Esophagus mucosa (tissue), 1 donor: ENCODE measurements at places on chromosomes 7 and 10.

GRCh38 chr10:99115703-99116102 lies 119.9 kb downstream of the HPSE2 start:
- no peak for ATAC-seq

DNA sequence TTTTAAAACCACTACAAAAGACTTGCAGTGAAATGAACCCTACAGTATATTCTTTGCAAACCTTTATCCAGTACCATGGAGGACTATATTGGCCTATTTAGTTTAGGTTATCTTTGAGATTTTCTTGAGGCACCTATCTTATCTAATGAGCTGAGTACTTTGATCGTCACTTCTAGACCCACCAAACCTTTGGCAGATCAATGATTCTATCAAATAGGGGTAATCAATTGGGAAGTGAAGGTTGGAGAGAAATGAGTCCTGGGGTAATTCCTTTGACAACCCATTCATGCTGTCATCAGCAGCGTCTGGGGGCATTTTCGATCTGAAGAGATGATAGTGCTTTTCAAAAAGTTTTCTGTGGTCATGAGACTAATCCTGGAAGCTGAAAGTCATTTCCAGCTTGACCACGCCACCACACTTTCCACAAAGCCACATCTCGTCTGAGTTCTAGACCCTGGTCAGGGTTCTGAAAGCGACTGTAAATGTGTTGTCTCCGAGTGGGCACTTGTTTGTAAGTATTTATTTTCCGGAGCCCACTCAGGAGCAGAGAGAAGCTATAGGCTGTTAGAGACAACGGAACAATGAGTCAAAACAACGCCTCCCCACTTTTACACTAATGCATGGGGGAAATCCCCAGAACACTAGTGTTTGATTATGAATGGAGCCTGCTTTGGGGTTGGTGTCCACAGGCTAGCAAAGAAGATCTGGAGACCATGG lies 4.8 kb downstream of the EGR2 start:
- ATAC-seq = no peak

DNA sequence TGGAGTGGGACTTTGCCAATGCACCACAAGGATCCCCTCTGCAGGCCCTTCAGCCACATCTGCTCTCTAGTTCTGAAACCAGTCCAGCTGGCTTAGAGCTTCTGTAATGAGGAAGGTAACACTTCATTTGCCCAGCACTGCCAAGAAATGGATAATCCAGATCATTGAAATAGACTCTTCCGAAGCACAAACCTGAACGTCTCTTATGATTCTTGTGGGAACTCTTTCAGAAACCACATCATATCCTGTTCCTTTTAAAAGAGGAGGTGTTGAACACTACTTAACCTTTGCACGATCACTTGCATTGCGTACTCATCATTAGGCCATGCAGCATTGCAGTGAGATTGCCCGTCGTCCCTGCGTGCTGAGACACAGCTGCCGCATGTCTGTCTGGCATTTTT lies 25.8 kb upstream of the PLPP4 start:
- no peak for ATAC-seq

GRCh38 chr10:109403551-109403950 lies 519.8 kb downstream of the XPNPEP1 start:
- no peak for ATAC-seq

- no peak for ATAC-seq
These were observed 7.1 kb upstream of the RBM20 start for GRCh38 chr10:110636932-110637557.

GRCh38 chr7:87330942-87331341 lies 14.5 kb upstream of the CROT start:
- no peak for ATAC-seq

DNA sequence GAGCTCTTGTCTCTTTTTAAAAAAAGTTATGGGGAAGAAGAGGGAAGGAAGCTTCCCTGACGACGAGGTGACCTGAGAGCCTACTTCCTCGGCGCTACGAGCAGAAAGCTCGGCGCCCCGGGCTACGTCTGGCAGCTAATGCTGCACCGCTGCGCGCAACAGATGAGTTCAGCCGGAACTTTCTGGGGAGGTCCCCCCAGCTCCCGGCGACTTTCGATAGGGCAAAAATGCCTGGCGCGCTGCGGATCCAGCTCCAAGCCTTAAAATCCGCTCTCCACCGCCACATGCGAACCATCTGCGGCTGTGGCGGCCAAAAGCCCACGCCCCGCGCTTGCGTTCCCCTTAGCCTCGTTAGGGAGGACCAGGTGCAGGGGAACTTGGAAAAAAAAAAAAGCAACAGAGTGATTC lies 621 bp downstream of the P4HA1 start:
- ATAC-seq = peak; percentile 59

DNA sequence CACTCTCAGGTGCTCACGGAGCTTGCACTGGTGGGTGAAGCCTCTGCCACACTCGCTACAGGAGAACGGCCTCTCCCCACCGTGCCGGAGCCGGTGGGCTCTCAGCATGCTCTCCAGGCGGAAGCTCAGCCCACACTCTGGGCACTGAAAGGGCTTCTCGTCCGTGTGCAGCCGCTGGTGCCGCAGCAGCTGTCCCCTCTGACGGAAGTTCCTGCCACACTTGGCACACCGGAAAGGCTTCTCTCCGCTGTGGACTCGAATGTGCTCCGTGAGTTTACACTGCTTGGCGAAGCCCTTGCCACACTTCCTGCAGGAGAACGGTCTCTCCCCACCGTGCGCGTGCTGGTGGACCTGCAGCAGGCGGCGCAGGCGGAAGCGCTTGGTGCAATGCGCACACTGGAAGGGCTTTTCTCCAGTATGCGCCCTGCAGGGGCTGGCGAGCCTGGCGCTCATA lies 19.3 kb downstream of the ZNF786 start:
- ATAC-seq = no peak

- no peak for ATAC-seq
These were observed 36.8 kb upstream of the AOAH start for GRCh38 chr7:36760856-36761762.

DNA sequence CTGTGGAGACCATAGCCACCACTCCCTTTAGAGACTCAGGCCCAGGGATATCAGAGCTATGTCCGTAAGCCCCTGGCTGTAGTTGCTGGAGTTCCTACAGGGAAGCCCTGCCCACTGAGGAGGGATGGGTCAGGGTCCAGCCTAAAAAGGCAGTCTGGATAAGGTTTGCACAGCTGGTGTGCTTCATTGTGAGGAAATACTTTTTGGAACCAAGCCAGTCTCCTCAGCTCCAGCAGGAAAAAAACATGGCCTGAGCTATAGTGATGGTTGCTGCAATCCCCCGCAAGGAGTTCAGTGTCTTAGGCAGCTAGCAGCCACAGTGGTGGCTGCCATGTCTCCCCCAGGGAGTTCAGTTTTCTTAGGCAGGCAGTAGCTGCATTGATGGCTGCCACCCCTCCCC lies 52.6 kb upstream of the CYP2C8 start:
- ATAC-seq = no peak

- ATAC-seq = peak; percentile 77
These were observed 52.5 kb downstream of the PRF1 start for GRCh38 chr10:70549962-70550458.

GRCh38 chr10:74539317-74539716 lies 287.1 kb upstream of the KAT6B start:
- ATAC-seq = no peak

DNA sequence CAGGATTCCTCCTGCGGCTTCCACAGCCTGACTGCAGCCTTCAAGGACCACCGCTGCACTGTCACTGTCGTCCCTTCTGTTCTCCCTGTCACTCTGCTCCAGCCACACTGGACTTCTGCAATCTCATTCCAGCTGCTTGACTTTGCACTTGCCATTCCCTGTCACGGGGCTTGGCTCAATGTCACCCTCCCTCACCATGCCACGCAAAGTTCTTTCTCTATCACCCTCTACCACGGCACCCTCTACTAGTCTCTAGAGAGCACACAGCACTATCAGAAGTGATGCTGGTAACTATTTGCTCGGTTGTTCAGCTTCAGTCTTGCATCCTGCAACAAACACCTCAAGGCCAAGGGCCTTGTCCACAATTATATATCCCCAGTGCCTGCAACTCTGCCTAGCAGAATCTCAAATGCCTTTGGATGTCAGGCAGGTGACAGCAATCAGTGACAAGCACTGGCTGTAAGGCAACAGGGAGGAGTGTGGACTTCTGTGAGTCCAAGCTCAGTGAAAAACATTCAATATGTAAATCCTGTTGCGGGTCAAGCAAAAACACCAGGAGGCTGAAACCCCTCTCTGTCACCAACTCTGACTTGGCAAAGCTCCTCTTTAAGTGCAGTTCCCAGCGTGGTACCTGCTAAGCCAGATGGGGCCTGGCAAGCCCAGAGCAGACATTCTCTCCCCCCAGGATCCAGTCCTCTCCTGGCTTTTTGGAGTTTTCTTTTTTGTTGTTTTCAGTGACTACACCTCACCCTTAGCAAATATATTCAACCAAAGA lies 259.9 kb downstream of the FGFR2 start:
- ATAC-seq = no peak

DNA sequence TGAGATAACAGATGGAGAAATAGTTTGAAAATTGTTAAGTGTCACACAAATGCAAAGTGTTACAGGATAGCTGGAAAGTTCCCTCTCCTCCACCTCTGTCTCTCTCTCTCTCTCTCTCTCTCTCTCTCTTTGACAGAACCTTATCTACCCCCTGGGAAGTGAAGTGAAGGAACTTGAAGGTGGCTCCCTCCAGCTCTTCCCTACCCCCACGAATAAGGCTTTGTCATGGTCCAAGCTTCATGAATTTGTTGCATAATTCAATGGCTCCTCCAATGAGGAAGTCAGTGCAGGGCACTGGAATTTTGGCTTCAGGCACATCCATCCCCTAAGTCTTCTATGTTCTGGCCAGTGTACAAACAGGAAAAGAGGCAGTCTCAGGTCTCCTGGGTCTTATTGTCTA lies 66.4 kb downstream of the CDHR3 start:
- ATAC-seq = no peak

DNA sequence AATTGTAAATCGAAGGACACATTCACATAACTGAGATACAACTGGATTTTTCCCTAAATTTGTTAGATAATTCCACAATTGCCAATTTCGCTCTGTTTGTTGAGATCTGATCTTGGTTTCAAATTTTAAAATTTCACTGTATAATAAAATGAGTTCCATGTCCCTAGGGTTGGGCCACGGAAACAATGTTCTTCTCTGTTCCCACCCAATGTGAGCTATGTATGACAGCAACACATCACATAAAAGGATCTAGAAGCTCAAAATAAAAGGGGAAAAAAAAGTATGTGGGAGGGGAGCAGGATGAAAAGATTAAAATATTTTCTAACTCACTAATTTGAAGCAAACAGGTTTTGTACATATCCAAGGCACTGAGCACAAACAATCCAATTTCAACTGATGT lies 287.8 kb upstream of the MKLN1 start:
- no peak for ATAC-seq

DNA sequence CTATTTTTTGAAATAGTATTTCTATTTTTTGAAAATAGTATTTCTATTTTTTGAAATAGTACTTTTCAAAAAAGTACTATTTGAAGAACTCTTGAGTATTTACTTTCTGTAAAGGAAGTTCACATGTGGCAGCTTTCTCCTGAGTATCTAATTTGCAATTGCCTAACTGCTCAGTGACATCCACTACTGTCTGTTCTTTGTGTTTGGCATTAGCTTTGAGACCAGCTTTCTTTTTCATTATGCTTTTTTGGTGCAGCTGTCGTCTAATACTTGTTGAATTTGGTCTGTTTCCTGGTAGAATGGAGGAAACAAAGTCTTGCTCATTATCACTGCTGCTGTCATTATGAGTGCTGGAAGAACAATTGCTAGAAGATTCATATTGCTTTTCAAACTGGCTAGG lies 99.1 kb downstream of the BMPR1A start:
- no peak for ATAC-seq

DNA sequence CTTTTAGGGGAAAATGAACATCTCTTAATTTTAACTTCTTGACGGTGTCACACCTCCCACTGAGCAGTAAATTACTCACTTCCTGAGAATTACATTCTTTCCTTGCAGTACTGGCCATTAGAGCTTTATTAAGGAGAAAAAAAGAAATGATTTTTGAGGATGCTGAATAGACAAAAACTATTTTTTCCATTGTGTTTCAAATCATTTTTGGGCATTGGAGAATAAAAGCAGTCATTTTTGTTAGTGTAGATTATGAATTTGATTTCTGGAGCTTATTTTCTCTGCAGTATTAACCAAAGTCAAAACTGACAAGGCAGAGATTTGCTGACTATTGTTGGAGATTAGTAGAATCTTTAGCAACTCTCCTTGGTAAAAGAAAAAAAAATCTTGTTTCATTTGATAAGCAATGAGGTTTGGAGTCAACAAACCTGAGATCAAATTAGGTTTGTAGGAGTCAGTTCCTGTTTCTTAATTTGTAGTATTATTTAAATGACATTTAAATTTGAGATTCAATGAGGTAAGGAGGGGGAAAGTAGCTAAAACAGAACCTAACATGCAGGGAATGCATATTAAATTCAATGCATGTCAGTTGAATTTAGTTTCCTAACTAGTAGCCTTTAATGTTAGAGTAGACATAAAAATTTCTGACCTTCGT lies 70.6 kb downstream of the AP3M1 start:
- no peak for ATAC-seq

DNA sequence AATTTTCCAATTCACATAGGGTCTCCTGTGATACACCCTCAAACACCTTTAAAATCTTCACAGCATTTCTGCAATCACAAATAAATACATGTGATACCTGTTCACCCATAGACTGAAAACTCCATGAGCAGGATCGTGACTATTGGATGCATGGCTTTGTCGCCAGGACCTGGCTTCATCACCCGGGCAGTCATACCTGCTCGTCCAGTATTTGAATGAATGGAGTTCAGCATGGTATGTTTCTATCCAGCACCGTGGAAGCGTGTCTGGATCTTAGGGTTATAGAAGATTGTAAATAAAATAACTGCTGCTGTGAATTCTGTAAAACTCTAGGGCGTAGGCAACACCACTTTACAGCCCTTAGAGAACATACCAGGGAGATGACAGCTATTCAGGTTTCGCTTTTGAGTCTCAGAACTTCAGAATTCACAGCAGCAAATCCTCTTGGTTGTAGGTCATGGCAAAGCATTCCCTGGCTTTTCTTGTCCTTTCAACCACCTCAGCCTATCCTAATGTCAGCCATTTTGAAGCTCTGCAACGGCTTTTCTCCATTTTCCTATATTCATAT lies 47.4 kb upstream of the USP6NL start:
- ATAC-seq = peak; percentile 80

DNA sequence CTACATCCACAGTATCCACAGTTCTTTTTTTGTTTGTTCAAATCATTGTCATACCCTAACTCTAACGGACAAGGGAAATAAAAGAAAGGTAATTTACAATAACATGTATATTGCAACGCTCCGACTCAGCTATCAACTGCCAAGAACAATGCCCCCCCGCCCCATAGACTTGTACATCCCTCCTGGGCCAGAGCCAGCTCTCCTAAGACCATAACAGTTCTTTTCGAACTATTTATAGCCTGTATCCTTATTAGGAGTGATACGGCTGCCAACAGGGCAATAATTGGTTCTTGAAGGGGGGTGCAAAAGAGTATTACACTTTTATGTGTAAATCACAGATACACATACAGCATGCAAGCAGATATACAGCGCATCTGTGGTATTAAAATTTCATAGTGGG lies 495.7 kb downstream of the GALNT17 start:
- ATAC-seq = no peak

GRCh38 chr10:43409385-43410109 lies 561 bp upstream of the HNRNPF start:
- no peak for ATAC-seq

- no peak for ATAC-seq
These were observed 166.5 kb upstream of the GNAI1 start for GRCh38 chr7:79968077-79968648.

GRCh38 chr7:11716185-11716584 lies 115.8 kb downstream of the THSD7A start:
- no peak for ATAC-seq
